Stimulated activated CD4-positive, alpha-beta T cell treated with anti-CD3 and anti-CD28 coated beads, Interleukin-4, amount 100 ng/mL, for 48 hours (primary cell): ENCODE measurements at places on chromosomes 4 and X.

- DNase-seq: peak; percentile 41
Observed at GRCh38 chr4:184792950-184793555, 32.7 kb downstream of the ACSL1 start.

DNA sequence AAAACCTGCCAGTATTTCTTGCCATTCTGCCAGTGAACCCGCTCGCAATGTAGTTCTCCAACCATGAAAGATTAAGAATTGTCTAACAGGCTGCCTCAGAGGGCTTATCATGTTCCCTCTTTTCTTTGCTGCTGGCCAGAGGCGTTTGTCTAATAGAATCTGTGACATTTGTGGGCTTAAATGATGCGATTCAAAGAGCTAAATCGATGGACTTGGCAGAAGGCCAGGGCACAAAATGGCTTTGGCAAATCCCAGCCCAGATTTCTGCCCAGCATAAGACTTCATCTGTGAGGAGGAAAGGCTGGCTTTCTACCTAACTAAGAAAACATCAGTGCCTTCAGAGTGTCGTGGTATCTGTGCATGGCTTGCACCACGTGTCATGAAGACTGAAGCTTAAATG is 79.9 kb downstream of the TRPC5OS start:
- no peak for DNase-seq

- no peak for DNase-seq
Observed at GRCh38 chr4:123667496-123667895, 270.9 kb downstream of the SPRY1 start.

DNA sequence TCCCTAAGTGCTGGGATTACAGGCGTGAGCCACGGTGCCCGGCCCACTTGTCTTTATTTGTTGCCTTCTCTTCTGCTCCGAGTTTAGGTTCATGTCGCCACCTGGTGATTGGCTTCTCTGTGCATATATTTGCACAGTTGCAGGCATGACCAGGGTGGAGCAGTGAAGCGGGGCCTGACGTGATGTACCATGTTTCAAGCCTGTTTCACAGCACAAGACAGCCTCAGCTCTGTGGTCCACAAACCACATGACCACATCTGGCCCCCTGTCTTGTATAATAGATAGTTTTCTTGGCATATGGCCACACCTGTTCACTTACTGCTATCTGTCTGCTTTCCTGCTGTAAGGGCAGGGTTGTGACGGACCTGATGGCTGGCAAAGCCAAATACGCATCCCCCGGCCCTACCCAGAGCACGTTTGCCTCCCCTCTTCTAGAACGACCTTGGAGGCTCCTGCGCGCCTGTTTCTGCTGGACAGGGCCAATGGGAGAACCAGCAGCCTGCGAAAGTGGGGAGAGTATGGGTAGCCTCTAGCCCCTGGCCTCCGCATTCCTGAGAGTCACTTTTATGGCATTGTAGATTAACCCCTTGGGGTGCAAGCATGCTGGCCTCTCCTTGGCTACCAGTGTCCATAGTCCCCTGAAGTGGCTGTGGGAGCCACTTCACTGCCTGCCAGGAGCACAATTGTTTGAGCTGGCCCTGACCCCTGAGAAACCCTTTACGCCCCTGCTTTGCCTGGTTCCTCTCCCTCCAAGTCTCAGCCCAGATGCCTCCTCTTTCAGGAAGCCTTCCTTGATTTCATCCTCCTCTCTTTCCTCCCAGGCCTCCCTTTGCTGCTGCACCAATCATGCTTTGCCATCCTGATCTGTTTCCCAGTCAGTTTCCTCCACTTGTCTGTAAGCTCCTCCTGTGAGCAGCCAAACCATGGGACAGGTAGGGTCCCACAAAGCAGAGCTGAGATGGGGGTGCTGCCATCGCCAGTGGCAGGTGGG is 6.0 kb upstream of the SH3TC1 start:
- no peak for DNase-seq

DNA sequence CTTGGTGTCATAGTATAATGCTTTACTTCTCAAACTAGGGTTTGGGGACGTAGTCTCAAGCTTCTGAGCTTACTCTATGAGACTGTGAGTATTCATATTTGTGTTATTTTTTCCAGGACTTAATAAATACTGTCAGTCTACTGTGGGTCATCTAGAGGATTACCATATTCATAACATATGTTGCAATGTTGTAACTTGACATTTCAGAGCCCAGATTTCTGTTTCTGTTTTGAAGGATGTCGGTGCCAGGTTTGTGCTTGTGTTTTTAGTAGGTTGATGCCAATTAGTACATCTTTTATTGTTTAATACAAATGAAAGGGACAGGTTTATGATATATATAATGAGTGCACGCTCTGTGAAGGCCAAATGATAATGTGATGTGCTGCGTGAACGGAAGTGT is 69.6 kb downstream of the SPANXN4 start:
- no peak for DNase-seq

DNA sequence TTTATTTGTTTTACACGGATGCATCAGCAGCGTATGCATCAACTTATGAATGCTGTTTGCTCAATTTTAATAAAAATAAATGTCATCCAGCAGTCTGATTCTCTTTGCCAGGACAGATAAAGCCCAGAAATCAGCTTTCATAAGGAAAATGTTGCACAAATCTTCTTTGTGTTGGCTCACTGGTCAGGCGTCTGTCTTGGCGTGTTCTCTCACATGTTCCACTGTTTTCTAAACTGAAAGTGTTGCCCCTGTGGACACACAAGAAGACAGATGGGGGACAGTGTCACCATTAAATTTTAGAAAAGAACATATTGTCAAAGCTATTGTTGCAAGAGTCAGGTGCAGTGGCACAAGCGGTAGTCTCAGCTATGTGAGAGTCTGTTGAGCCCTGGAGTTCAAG is 316.2 kb downstream of the CENPC start:
- DNase-seq: no peak

- no peak for DNase-seq
Observed at GRCh38 chrX:1502241-1502640, 34.7 kb downstream of the P2RY8 start.

GRCh38 chr4:74930162-74930561 is 2.8 kb upstream of the PARM1 start:
- no peak for DNase-seq

DNA sequence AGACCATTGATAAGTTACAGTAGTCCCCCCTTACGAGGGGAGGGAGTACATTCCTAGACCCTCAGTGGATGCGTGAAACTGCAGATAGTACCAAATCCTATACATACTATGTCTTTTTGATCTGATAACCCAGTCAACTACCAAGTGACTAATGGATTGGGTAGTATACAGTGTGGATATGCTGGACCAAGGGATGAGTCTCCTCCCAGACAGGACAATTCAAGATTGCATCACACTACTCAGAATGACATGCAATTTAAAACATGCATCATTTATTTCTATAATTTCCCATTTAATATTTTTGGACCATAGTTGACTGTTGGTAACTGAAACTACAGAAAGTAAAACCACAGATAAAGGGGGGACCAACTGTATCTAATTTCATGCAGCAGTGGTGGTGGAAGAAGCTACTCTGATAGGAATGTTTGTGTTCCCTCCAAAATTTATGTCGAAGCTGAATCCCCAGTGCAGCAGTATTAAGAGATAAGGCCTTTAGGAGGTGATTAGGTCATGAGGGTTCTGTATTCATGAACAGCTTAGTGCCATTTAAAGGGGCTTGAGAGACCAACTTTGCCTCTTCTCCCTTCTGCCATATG is 11.9 kb downstream of the HADH start:
- no peak for DNase-seq

- DNase-seq: no peak
Observed at GRCh38 chr4:105208561-105208960, 61.9 kb downstream of the TET2 start.

DNA sequence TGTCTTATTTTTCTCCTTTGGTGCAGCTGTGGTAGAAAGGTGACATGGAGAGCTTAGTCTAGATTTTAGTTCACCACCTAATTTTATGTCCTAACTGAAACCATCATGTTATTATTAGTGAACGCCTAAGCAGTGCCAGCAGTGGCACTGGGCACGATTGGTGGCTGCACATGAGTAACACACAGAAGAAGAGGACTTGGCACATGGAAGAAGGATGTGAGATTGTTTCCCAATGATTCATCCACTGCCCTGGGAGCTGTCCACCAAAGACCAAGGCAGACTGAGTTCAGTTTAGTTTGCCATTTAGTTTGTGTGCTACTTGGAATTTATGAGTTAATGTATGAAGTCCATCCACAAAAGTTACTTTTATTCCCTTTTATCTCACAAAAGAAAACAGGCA is 68.1 kb upstream of the NAP1L5 start:
- no peak for DNase-seq

DNA sequence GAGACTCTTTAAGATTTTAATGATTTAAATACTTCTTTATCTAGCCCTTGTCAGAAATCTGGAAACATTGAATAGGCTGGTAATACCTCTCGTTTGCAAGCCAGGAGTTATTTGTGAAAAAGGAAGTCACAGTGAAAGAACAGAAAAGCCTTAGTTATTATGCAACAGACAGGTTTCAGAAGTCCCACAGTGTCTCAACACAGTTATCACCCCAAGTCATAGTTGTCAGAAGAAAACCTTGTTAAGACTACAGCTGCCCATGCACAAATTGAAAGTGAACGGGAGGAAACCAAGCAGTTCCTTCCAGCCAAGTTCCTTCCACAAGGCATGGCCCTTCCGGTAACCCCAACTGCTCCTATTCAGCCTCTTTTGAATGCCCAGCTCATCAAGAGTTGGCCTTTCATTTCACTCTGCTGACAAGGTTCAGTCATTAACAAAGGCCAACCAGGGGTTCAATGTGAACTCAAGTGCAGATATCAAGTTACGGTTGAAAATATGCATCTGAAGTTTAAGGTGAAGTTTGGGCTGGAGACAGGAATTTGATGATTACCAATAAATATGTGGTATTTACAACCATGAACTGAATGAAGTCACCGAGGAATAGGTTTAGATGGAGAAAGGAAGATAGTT is 15.6 kb downstream of the ALPK1 start:
- no peak for DNase-seq

GRCh38 chrX:153305972-153306371 is 15.6 kb downstream of the PNMA6F start:
- DNase-seq: no peak

DNA sequence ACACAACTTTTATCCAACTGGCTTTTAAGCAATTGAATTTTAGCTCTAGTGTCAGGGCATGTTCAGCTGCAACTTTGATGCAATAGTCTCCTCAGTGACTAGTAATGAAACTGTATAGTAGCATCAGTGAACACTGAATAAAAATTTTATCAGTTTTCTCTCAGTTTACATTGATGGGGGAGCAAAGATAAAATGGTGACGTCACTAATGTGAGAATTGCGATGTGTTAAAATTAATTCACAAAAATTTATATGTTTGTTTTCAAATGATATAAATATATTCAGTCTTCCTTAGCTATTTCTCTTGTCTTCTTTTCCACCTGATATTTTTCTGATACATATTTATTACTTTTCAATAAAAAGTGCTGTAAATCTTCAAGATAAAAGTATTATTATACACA is 508.8 kb upstream of the AGA start:
- no peak for DNase-seq

- no peak for DNase-seq
Observed at GRCh38 chr4:112082954-112083586, 62.2 kb upstream of the FAM241A start.

DNA sequence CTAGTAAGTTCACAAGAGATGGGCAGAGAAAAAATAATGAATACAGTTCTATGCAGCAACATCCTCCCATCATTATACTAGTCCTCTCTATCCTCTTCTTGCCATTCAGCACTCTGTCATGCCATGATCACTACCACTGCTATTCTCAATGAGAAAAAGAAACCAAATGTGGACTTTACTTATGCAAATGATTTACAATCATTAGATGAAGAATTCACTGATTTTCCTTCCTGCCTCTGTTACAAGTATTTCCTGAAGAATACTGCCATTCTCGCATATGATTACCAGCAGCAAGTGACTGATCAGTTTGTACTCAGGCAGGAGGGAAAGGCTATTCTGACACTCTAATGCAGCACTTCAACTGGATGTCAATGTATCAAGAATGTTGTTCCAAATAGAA is 50.3 kb downstream of the WDFY3 start:
- no peak for DNase-seq

GRCh38 chr4:42625329-42625728 is 31.6 kb downstream of the ATP8A1 start:
- DNase-seq: no peak

- DNase-seq: no peak
Observed at GRCh38 chrX:8879750-8880149, 78.6 kb upstream of the FAM9A start.

- no peak for DNase-seq
Observed at GRCh38 chr4:93157986-93158385, 670.6 kb upstream of the ATOH1 start.

DNA sequence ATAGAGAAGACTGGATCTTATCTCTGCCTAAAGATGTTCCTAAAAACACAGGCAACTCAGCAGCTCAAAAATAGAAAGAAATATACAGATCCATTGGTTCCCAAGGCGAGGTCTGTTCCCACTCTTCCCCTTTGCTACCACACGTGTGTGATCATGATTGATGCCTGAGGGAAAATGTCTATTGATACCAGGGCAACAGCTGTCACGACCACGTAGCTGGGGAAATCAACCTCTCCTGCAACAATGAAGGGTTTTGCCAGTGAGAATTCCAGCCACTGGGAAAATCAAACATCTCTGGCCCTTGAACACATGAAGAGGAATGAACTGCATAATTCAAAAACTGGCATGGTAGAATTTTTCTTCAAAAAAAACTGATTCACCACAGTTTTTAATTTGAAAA is 131.0 kb upstream of the MAP3K15 start:
- DNase-seq: no peak

DNA sequence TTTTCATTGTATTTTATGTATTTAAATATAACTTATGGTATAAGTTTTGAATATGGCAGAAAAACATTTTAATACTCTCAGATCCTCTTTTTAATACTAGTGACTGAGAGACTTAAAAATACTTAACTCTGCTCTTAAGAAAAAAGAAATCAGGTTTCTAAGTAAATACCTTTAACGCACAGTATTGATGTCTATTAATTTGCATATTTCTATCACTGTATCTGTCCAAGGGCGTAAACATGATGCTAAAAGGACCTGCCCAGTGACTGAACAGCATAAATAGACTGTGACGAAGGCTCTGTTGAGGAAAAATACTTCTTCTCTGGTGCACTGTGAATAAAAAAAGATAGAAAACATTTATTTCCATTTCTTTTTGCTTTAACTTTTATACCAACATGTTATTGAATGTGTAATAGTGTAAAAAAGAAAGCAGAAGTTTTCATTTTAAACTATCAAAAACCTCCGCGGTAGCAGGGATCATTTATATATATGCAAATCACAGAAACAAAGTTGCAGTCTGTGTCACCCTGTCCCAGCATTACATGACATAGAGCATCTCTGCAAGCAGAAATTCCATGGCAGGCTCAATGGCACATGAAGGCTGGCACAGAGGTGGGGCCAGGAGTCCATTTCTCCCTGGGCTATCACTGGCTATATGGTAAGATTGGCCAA is 75.4 kb downstream of the ZAR1 start:
- no peak for DNase-seq

DNA sequence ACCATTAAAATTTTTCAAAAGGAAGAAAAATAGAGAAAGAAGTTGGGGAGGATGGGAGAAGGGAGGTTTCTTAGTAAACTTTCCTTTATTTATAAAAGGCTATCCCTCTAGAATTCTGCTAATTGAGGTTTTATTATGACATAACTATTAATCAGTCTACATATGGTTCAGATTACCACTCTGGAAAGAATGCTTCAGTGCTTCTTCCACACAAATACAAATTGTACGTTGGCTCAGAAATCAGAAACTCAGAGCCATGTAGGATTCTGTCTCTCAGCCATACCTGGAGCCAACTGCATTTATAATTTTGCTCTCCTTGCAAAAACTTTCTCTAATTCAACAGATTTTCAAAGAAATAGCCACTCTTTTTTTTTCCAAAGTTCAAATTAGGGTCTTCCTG is 37.1 kb downstream of the SRPX start:
- no peak for DNase-seq
